ENCODE measurements at places on chromosomes 3 and 15.
A peak's percentile ranks its signal among the peaks of the same experiment; 100 is the strongest.

GRCh38 chr3:101850246-101851051 is 1.1 kb downstream of the NFKBIZ start:
- DNase-seq, result peak; percentile 89

GRCh38 chr3:4935347-4935746 is 43.9 kb upstream of the BHLHE40 start:
- DNase-seq, result no peak

DNA sequence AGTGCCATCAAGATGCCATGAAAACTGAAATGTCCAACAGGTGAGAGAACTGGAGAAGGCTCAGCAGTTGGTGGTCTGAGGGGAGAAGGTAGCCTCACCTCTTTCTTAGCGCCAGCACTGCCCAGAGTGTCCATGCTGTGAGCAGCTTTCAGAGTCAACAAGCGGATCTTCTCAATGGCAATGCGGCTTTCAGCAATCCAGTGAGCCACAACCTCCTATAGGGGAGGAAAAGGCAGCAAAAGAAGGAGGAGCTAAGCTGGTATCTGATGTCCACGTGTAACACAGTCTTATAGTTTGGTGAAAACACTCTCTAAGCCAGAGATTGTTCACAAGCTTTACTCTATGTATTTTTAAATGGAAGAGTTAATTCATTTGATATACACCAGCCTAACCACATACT is 36.1 kb upstream of the ACKR4 start:
- no peak for DNase-seq

GRCh38 chr3:54243056-54243931 is 120.9 kb downstream of the CACNA2D3 start:
- no peak for DNase-seq

GRCh38 chr3:175778994-175779393 is 919.9 kb downstream of the NAALADL2 start:
- DNase-seq, result no peak

GRCh38 chr3:122942937-122943827 is 84.4 kb downstream of the SEMA5B start:
- DNase-seq, result peak; percentile 64

DNA sequence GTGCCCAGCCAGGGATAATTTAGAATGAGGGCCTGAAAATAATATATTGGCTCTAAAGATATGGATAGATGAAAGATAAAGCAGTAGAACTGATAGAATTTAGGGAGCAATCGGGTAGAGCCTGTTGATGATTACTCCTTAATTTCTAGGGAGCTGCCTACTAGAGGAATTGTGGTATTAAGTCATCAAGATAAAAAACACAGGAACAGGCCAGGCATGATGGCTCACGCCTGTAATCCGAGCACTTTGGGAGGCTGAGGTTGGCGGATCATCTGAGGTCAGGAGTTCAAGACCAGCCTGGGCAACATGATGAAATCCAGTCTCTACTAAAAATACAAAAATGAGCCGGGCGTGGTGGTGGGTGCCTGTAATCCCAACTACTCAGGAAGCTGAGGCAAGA is 130.4 kb downstream of the PCCB start:
- DNase-seq, result peak; percentile 19

DNA sequence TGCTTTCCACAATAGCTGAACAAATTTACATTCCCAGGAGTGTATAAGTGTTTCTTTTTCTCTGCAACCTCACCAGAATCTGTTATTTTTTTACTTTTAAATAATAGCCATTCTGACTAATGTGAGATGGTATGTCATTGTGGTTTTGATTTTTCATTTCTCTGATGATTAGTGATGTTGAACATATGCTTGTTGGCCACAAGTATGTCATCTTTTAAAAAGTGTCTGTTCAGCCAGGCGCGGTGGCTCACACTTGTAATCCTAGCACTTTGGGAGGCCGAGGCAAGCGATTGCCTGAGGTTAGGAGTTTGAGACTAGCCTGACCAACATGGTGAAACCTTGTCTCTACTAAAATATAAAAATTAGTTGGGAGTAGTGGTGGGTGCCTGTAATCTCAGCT is 619.3 kb downstream of the SI start:
- peak; percentile 85 for DNase-seq

GRCh38 chr3:30502742-30503073 is 103.7 kb upstream of the TGFBR2 start:
- peak; percentile 32 for DNase-seq

DNA sequence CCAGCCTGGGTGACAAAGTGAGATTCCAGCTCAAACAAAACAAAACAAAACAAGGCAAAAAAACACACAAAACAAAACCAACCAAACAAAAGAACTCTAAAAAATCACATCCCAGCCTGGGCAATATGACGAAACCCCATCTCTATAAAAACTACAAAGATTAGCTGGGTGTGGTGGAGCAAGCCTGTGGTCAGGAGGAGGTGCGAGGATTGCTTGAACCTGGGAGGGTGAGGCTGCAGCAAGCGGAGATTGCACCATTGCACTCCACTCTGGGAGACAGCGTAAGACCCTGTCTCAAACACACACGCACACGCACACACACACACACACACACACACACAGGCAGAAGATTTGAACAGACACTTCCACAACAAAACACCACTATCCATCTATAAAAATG is 99.6 kb downstream of the SHQ1 start:
- DNase-seq, result no peak

DNA sequence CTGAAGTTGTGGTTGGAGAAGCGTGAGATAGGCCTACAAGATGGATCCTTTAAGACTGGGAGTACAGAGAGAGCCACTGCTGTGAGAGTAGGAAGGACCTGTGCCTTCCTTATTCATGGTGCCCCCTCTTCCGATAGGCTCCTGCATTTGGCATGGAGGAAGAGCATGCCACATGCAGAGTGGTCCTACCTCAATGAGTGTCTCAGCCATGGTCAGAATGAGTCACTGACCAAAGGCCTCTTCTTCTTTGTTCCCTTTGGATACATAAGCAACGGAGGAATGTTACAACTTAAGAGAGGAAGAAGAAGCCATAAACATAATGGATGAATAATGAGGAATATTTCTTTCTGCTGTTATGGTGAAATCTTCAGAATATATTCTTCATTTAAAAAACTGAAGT is 681.2 kb upstream of the GRM7 start:
- peak; percentile 30 for DNase-seq

DNA sequence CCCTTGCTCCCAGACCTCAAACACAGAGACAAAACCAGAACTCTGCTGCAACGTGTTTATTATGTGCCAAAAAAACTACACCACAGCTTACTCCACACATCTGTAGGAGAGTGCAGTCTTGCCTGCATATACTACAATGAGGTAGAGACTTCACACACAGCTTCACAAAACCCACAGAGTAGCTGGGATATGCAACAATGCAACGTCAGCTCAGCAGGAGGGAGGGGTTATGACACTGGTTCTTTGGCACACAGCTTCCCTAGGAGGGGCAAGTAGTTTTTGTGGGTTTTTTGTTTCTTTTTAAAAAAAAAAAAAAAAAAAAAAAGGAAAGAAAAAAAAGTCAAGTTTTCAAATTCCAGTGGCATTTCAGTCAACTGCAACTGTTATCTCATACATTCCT is 2.9 kb upstream of the RPS17 start:
- DNase-seq, result peak; percentile 93

- DNase-seq, result no peak
Observed at GRCh38 chr3:30188713-30189112, 417.7 kb upstream of the TGFBR2 start.

DNA sequence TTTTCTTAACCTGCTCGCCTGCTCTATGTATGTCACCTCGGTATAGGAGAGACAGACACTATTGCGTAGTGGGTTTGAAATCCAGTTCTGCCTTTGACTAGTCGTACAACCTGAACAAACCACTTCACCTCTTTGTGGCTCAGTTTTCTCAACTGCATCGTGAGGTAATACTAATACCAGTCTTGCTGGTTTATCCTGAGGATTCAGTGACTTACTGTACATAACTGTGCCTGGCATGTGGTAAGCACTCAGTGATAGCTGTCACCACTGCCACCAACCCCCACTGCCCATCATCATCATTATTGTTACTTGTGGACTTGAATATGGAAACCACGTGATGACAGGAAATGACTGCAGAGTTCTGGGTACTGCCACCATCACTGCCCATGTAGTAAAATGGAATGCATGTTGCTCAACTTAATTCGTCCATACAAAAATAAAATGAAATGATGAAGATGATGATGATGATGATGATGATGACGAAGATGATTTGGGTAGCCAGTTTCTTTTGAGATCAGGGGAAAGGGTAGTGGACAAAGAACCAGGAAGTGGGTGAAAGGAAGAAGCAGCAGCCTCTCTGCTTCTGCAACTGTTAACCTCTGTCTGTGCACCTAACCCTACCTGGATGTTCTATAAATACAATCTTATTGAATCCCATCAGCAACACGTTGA is 228.1 kb downstream of the FEZF2 start:
- DNase-seq, result peak; percentile 10

DNA sequence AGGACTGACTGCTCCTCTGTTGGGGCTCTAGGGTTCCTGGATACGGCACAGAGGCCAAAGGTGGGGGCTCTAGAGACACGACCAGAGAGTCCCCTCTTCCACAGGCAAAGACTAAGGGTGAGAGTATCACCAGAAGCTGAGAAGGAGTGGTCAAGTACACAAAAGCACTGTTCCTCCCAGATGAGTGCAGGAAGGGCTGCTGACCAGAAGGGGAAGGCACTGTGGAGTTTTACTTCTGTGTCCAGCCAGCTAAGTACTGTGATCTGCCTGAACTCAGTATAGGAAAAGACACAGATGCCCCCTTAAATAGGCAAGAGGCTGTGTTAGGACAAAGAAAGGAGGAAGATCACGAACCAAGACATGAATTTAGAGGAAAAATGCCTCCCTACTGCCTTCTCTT is 11.7 kb downstream of the MRPS11 start:
- DNase-seq, result no peak

GRCh38 chr15:77221174-77221573 is 150.3 kb upstream of the TSPAN3 start:
- DNase-seq, result no peak

DNA sequence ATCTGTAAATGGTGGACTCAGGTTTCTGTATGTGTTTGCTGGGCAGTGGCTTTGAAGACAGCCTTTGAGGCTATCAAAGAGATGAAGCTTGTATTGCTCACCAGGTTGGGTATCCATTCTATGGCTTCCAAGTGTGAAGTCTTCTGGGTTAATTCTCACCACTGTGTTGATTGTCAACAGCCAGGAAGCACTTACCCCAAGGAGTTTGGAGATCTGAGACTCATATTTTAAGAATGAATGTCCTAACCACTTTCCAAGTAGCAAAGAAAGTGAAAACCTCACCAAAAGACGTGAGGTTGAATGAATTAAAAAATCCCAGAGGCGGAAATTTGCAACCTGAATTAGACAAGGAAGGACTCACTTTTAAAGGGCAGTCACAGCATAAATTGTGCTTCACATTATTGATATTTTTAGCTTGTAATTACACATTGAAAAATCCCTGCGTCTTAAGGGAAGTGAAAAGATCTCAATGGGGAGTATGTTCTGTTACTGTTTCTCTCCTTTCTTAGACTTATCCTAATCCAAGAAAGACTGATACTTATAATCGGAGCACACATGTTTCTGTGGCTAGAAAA is 304.0 kb upstream of the TPRG1 start:
- peak; percentile 21 for DNase-seq

GRCh38 chr3:27610800-27611525 is 111.2 kb downstream of the EOMES start:
- DNase-seq, result no peak

DNA sequence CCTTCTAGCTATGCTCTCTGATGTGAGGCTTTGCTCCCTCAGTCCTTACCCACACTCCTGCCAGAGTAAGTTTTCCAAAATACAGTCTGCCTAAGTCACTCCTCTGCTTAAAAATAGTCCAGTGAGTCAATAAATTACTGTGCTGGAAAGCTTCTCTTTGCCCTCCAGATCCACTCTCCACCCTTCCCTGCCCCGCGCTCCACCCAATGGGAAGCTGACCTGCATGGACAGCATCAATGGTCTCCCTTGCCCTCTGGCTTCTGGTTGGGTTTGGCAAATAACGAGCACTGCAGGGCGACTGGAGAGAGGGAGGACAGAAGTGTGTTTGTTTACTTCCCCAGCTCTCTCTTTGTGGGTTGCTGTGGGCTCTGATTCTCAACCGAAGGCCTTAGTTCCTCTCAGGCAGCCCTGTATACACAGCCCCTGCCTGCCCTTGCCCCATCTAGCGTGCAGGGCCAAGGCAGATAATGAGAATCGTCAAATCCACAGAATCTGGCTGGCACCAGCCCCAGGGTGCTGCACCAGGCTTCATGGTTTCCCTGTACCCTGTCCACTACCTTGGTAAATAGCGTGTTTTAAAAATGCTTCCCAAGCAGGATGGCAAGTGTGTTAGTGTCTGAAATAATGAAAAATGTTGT is 110.4 kb downstream of the ADAMTSL3 start:
- no peak for DNase-seq

DNA sequence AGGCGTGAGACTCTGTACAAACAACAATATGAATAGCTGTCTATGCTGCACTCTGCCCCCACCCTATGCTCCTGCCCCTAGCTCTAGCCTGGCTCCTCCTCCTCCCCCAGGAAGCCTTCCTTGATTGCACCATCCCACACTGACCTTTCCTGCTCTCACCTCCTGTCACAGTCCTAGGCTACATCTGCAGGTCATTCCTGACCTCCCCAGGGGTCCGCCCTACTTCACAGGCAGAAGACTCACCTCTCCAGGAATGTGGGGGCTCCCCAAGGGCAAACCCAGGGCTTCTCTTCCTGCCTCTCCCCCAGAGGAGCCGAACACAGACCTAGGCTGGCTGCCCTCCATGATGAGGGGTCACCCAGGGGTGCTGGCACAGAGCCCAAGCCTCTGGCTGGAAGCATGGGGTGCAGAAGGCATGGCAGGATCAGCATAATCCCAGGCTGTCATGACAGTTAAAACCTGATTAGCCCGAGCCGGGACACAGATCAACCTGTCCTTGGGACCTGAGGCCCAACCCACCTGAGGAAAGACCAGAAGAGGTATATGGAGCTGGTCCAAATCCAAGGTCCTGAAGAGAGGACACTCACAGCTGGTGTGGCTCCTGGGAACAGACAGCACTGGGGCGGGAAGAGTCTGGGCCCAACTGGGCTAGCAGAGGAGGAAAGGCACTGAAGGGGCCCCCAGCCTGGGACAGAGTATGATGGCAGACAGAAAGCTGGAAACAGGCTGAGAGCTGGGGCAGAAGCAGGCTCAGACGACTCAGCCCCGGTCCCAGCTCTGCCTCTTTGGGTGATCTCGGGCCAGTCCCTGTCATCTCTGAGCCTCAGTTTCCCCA is 5.9 kb downstream of the SEMA7A start:
- no peak for DNase-seq

- DNase-seq, result no peak
Observed at GRCh38 chr3:30266524-30266923, 339.9 kb upstream of the TGFBR2 start.

- no peak for DNase-seq
Observed at GRCh38 chr3:20809356-20809755, 623.4 kb upstream of the SGO1 start.

- DNase-seq, result no peak
Observed at GRCh38 chr3:48038971-48039481, 22.8 kb upstream of the MAP4 start.

All from fibroblast of skin of scalp (primary cell).